Central memory CD8-positive, alpha-beta T cell (primary cell): ENCODE measurements at places on chromosomes 2 and 18.

DNA sequence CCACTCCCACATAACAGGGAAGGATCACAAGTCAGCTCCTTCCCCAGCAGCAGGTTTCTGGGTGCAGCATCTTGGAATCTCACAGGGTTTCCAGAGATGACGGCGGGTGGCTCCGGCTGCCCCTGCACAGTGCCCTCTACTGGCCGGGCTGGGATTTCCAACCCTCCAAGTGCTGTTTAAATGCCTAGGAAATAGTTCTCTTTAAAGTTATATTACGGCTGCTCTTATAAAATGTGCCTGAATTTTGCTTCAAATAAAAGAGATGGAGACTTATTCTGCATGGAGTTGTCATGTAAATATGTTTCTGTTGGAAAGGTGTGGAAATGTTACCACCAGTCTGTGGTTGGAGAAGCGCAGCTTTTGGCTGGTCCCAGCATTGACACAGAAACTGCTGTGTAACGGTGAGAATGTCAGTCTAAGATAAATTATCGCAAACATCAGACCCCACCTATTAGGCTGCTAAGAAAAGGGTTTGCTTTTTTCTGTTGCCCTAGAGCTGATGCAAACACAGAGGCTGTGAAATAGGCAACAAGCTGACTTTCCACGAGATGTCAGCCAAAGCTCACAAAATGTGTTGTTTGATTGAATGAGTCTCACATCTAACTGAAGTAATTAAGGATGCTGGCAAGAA lies 3.3 kb upstream of the HJURP start:
- DNase-seq: no peak

- DNase-seq: no peak
These were observed 336.5 kb upstream of the MMADHC start for GRCh38 chr2:149924028-149924427.

DNA sequence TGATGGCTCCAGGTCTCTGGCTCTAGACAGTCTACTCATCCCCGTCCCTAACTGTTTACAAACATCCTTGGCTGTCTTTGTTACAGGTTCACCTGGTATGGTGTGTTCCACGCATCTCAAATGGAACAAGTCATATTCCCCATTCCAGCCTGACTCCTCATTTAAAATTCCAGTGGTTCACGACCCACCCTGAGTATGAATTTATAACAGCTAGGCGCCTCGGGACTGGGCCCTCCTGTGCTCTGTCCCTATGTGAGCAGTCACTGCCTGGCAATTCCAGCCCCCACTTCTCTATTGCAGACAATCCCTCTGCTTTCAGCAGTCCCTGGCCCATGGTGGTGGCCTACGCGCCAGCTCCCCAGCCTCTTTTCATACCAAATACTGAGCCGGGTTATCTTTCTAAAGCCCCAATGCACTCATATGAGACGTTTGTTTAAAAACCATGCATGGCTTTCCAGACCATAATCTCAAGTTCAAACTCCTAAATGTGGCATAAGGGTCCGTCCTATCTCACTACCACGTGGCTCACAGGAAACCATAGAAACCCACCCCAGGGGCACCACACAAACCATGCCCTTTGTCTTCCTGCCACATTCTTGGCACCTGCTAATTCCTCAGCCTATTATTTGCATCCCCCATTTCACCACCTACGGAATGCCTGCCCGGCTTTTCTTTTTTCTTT lies 1.6 kb downstream of the SERPINB8 start:
- no peak for DNase-seq

DNA sequence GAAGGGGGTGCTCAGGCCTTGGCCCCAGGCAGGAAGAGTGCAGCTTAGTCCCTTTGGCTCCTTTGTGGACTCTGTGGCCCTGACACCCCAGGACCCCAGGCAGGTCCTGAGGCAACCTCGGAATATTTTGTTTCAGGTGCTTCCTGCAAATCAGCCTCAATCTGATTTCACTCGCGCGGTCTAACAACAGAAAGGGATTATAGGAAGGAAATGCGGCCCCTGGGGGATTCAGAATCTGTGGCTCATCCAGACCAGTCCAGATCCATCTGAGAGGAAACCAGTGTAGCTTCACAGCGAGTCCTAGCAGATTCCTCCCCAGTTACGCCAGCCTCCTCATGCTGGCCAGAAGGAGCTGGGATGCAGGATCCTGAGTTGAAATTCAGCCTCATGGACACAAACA lies 59.5 kb upstream of the YWHAQ start:
- DNase-seq: no peak

- DNase-seq: no peak
These were observed 1351.3 kb upstream of the CHAC2 start for GRCh38 chr2:52416340-52416739.

DNA sequence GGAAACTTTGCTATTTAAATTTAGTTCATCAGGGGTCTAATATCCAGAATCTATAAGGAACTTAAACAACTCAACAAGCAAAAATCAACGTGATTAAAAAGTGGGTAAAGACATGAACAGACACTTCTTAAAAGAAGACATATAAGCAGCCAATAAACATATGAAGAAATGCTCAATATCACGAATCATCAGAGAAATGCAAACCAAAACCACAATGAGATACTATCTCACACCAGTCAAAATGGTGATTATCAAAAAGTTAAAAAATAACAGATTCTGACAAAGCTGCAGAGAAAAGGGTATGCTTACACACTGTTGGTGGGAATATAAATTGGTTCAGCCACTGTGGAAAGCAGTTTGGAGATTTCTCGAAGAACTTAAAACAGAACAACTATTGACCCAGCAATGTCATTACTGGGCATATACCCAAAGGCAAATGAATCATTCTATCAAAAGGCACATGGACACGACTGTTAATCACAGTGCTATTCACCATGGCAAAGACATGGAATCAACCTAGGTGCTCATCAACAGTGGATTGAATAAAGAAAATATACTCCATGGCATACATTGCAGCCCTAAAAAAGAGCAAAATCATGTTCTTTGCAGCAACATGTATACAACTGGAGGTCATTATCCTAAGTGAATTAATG lies 189.9 kb downstream of the SLC4A10 start:
- DNase-seq: no peak

- no peak for DNase-seq
These were observed 983.0 kb upstream of the SLC39A10 start for GRCh38 chr2:194674043-194674442.

GRCh38 chr2:122851161-122851560 lies 1095.7 kb downstream of the TSN start:
- DNase-seq: no peak

GRCh38 chr18:22983175-22983574 lies 50.0 kb downstream of the RBBP8 start:
- no peak for DNase-seq

DNA sequence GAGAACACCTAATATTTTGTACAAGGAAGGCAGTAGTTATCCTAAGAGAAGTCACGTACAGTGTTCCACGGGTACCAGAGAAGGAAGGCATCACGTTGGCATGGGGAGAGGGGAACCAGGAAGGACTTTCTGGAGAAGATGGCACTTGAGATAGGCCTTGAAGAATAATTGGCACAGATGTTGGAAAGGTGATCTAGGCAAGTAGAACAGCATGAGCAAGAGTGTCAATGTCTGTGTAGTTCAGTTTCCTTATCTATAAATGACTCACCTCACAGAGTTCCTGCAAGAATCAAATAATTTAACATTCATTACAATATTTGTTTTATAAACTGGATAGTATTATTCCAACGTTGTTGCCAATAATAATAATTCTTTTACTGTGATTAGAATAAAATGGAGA lies 48.3 kb upstream of the BZW1 start:
- no peak for DNase-seq

DNA sequence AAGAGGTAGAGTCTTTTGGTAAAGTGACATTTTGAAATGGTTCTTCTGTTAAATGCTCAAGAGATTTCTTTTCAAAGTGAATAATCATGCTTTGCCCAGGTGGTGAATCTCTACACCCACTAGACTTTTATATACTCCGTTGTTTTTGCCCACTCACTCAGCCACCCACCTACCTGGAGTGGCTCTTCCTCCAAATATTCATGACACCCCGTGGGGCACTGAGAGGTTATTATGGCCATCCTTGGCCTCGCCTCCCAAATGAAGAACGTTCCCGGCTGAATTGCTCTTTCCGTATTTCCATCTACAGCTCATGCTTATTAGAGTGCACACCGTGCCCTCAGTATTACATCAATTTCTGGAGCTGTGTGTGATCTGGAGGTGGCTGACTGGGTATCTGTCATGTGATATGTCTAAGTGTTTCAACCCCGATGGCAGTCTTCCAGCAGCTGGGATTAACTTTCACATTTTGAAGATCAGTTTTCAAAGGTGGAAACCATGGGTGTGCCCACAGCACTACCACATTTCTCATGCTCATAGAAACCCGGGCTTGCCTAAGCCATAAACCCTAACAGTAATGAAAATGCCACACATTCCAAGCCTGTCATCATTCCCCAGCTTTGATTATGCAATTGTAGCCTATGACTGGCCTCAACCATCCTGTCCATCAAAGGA lies 406.6 kb upstream of the MMADHC start:
- no peak for DNase-seq

GRCh38 chr2:235864733-235865515 lies 303.3 kb downstream of the GBX2 start:
- no peak for DNase-seq

- DNase-seq: no peak
These were observed 298.4 kb upstream of the FBXO11 start for GRCh38 chr2:48204750-48205136.

DNA sequence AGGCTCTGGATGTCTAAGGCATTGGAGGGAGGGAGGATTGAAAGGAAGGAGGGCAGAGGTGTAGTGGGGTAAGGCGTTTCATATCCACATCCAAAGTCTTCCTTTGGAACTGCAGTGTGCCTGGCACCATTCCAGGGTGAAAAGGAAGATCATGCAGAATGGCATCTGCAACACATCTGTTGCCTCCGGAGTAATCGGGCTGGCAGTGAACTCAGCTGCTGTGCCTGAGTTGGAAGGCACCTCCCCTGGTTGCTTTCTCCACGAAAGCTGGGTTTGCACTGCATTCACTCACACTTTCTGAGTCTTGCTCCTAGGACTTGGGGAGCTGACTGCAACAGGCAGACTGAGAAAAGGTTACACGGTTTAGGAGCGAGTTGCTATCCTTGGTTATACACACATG lies 30.3 kb upstream of the SEC11C start:
- no peak for DNase-seq

DNA sequence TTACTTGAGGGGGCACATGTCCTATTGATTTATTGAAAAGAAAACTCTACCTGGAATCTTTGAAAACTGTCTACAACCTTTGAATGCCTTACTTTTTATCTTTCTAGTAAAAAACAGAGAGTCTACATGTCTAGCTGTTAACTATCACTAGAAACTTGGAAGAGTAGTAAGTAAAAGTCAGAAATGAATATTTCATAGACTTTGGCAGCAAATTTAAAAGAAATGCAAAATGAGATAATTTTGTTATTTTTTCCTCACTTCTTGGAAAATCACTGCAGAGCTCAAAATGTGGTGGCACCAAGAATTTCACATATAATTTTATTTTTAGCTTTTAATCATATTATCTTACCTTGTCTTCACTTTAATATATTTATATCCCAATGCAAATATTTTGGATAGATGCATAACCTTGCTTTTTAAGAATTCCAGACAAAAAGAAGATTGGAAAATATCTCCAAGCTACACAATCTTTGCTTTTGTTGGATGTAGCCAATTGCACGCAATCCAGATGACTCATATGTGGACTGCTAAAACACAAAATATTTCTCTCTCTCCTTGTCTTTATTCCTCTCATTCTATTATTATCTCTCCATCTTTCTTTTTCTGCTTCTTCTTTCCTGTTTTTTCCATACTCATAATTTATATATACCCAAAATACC lies 92.2 kb upstream of the DSEL start:
- no peak for DNase-seq

GRCh38 chr2:113056521-113056920 lies 2.5 kb upstream of the IL36RN start:
- DNase-seq: no peak

- DNase-seq: no peak
These were observed 19.9 kb downstream of the RHBDD1 start for GRCh38 chr2:226855787-226856186.

DNA sequence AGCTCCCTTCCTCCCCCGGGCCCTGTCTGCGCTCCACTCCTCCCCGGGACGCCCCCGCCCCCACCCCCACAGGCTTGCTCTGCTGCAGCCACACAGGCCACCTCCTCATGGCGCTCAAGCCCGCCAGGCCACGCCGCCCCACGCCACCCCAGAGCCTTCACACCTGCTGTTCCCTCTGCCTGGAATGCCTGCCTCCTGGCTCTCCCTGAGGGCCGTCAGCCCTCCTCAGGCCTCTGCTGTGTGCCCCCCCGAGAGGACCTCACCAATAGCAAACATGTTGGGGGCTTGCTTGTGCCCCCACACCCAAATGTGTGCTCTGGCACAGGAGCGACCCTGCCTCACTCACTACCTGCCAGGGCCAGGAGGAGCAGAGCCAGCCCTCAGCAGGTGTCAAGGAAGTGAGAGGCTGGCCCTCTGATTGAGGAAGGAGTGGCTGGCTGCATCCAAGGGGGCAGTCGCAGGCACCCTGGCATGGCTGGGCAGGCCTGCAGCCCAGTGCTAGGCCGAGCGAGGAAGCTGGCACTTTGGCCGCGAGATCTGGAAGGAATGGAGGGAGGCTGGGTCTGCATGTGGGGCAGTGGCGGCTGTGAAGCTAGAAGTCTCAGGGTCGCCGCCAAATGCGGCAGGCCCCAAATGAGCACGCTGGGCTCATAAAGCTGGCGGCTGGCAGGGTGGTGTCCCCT lies 86.5 kb downstream of the INHBB start:
- DNase-seq: no peak

GRCh38 chr2:49210191-49210590 lies 55.9 kb upstream of the FSHR start:
- no peak for DNase-seq

DNA sequence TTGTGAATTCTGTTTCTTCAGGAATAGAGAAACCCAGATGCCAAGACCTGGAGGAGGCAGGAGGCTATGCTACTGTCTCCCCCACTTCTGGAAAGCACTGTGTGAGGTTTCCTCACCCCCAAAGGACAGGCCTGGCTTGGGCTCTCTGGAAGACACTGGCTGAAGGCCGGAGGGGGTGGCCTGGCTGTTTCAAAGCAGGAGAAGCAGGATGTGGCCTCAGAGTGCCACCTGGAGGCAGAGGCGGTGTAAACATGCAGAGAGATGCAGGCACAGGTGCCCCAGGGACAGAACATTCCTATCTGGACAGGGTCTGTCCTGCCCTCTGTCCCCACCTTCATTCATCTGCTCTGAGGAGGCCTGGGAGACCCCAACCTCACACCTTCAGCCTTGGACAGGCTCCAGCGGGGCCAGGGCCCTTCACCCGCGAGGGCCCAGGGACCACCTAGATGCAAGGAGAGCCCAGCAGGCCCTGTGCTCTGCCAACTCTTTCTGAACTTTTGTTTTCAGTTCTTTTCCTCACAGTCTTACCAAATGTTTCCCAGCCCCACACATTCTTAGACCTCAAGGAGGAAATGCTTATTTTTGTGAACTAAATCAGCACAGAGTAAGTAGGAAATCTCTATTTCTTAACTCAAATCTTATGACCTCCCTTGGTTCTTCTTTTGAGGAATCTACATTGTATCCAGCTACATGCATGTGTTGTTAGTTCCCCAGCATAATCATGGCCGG lies 79.2 kb downstream of the LONRF2 start:
- DNase-seq: peak; percentile 16

GRCh38 chr18:11998193-11998592 lies 16.9 kb downstream of the IMPA2 start:
- DNase-seq: no peak

GRCh38 chr2:27264253-27264752 lies 1.5 kb upstream of the SLC30A3 start:
- no peak for DNase-seq

- DNase-seq: peak; percentile 8
These were observed 100.2 kb downstream of the TWIST2 start for GRCh38 chr2:238947920-238948710.
